ENCODE measurements at places on chromosomes 5 and 9.

DNA sequence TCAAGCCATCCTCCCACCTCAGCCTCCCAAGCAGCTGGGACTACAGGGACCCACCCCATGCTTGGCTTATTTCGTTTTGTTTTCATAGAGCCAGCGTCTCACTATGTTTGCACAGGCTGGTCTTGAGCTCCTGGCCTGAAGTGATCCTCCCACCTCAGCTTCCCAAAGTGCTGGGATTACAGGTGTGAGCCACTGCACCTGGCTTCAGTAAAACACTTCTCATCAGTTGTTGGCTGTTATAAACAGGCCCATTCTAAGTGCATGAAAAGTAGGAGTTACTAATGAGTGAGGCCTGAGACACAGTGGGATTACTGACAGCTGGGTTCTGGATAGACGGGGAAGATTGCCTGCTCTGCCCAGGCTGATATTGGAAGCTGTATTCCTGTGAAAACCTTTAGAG lies 3.5 kb downstream of the CRB2 start:
- no peak for DNase-seq

- DNase-seq: no peak
Observed at GRCh38 chr5:138979684-138980280, 104.6 kb upstream of the LRRTM2 start.

- peak; percentile 14 for DNase-seq
Observed at GRCh38 chr9:134215699-134216448, 51.5 kb upstream of the RNU6ATAC start.

DNA sequence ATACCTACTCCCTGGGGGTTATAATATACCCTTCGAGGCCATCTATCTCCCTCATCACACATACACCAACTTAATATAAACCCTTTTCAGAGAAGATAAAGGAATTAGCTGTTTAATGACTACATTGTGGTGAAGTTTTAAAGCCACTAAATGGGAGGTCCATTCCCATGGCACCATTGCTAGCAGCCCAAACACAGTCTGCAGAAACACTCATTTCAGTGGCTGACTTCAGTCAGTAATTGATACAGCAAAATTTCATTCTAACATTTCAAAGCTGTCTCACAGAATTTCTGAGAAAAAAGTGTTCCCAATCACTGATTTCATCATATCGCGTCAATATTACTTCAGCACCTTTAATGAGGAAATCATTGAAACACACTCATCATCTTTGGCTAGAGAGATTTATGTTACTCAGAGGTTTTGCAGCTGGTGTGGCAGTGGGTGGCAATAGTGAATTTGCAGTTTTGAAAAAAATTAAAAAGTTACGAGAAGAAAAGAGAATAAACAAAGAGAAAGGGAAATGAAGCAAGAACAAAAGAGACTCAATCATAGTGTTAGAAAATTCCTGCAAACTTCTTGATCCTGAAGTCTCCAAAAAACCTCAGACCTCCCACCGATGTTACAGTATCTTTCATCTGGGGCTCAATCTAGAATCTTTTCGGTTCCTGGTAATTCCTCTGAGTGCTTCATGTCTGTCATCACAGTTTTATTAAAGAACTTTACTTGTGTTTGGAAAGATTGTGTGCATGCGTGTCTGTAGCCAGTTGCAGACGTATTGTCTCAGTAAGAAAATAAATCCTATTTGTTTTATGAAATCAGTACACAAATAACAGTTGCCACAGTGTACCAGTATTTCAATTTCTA lies 105.0 kb downstream of the ERCC6L2 start:
- DNase-seq: peak; percentile 56

GRCh38 chr9:93185266-93186214 lies 1.6 kb downstream of the WNK2 start:
- no peak for DNase-seq

- DNase-seq: peak; percentile 73
Observed at GRCh38 chr9:3441197-3441816, 84.5 kb downstream of the RFX3 start.

GRCh38 chr5:151718646-151719045 lies 31.9 kb upstream of the SPARC start:
- no peak for DNase-seq

GRCh38 chr9:18263377-18263776 lies 210.6 kb upstream of the ADAMTSL1 start:
- no peak for DNase-seq

DNA sequence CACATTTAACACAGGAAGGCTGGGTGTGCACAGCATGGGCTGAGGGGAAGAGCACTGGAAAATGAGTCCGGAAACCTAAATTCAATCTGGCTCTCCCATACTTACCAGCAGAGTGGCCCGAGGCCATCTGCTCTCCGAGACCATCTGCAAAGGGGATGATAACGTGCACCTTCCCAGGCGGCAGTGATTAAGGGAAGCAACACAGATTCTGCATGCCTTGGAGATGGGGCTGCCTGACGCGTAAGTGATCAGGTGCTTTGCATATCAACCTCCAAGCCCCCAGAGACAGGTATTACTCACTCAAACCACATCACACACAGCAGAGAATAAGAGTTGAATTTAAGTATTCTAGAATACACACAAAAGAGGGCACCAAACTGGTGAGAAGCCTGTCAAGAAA lies 9.1 kb downstream of the EPB41L4B start:
- no peak for DNase-seq

DNA sequence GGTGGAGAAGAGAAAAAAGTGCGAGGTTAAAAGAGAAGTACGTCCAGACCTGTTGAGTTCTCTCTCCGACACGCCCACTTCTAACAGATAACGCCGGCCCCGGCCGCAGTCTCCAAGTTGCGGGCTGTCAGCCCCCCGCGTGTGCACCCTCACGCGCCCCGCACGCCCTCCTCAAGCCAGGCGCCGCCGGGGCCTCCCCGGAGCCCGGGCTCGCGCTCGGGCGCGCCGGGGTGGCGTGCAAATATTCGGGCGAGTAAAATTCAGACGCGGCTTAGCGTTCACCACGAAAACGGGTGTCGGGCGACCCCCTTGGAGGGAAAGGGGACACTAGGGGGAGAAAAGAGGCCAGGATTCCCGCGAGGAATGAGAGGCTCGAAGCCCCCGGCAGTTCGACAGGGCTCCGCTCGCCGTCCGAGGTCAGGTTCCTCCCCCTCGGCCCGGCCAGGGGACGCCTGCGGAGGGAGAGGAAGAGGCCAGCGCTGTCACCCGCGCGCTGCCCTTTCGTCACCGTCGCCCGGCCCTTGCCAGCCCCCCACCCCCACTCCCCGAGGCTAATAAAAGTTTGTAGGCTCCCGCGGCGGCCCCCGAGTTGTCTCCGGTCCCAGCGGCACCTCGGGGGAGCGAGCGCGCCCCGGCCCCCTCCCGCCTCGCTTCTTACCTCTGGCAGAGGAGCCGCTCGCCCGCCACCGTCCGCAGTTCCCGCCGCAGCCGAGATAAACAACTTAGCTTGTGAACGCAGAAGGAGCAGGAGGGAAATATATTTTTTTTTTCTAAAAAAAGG lies 743 bp downstream of the NR3C1 start:
- DNase-seq: peak; percentile 74

GRCh38 chr5:104821606-104822005 lies 1259.0 kb upstream of the NUDT12 start:
- no peak for DNase-seq

All from suppressor macrophage treated with lipopolysaccharide for 4 hours (primary cell).